Omental fat pad (tissue), 4 donors: ENCODE measurements at places on chromosomes 7 and 10. TPM values are rescaled to one million over a fixed set of nuclear protein-coding genes. Genes with fewer than 3 reads are reported as not detected.

- no peak for DNase-seq
Observed at GRCh38 chr7:77752016-77752415, 46.2 kb downstream of the TMEM60 start.

DNA sequence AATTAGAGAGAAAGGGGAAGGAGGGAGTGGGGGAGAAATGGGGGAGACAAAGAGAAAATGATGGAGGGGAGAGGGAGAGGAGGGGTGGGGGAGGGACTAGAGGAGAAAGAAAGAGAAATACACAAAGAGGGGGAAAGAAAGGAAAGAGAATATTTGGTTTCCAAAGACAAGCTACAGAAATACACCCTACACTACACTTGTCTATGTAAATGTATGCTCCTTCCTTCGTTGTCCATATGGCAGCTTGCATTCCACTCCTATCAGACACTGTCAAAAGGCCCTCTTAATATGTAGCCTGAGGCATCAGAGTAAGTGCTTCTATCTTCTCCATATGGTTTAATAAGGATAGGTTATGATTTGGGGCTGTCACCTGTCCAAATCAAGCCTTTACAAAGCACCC lies 92.8 kb upstream of the FEZF1 start:
- no peak for DNase-seq

LAMB4 gene
- total RNA-seq, result not detected

- DNase-seq, result no peak
Observed at GRCh38 chr10:118409295-118409694, 67.2 kb upstream of the FAM204A start.

DNA sequence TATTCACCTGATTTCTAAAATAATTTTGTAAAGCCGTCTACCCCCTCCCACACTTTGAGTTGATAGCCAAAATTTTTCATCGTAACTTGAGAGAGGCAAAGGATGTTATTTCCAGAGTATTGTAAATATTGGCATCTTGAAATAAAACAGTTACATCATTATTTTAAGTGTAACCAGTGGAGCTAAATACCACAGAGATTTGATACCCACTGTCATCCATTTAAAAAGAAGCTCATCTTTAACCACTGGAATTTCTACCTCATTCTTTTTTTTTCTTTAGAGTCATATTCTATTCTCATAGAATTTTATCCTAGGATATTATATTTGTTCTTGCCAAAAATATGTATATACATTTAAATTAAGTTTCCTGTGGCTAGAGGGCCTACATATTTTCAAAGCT lies 48.6 kb downstream of the CAMK1D start:
- no peak for DNase-seq

DNA sequence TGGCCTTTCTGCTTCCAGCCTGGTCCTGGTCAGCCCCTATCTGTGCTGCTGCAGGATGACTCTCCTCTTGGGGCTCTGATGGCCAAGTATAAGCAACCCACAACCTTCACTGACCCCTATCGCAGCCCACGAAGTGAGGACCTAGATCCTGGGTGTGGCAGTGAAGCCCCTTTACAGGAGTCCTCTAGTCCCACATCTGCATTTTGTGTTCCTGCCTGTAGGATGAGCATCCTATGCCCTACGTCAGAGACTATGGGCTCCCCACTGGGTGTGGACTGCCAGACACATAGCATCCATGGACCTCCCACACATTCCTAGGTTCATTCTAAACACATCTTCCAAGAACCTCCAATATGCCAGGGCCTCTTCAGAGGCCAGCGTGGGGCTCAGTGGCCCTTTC lies 29.0 kb downstream of the ARHGAP22 start:
- no peak for DNase-seq

GRCh38 chr10:70503776-70504175 lies 25.2 kb downstream of the PALD1 start:
- DNase-seq, result no peak

ZP3 gene
- total RNA-seq, result 2.6 TPM

DNA sequence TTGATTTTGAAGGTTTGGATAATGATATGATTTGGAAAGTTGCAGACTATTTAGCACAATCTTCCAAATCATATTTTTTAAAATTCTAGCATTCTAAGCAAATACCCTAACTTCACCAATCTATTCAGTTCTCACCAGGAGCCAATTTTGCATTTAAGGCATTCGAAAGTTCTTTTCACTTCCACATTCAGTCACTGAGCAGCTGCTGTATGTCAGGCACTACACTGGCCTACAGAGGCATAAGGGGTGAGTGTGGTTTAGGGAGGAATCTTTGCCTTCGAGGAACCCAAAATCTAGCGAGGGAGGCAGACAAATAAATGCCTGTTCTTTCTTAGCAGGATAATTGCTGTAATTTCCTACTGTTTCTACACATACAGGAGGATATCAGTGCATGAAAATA lies 10.7 kb upstream of the UCN3 start:
- no peak for DNase-seq

DNA sequence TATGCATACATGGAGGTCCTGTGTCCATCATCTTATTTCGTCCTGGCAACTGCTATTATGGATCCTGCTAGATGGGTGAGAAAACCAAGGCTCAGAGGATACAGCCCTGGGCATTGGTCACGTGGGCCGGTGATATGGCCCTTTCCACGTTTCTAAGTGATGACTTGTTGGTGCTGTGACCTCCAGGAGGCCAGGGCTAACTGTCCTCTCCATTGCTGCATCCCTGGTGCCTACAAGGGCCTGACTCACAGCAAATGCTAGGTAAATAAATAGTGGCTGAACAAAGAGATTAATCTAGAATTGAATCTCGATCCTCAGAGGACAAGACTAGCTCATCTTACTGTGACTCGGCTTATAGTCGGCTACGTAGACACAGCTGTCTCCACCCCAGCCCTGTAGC lies 78.6 kb downstream of the FAM53B start:
- DNase-seq, result no peak

DNA sequence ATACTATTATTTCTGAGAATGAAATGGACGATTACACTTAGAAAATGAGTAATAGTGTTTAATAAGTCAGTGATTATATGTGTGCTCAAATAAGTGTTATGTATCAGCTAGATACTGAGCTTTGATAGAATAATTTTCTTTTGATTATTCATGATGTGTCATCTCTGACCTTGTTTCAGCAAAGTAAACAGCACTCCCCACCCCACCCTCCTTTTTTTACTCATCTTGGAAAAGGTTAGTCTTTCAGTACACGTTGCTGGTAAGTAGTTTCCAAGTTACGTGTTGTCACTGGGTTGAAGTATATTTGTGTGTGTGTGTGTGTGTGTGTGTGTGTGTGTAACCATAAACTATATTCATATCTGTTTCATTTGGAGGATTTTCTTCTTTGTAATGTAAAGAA lies 84.1 kb downstream of the GNAI1 start:
- no peak for DNase-seq

DNA sequence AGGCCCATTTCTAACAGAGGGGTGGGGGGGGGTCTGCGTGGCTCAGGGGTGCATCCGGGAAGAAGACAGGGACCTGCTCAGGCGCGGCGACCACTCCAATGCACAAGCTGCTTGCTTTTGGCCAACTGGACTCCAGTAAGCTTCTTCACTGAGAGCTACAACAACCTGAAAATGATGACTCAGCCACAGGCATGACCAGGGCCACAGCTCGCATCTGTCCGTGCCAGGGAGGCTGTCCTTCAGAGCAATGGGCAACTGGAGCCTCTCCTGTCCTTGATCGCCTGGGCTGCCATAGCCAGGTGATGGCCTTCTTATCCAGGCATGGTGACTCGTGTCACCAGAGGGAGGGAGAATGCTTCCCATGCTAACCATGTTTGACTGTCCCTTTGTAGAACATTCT lies 81.6 kb upstream of the RNF32 start:
- DNase-seq, result no peak

DNA sequence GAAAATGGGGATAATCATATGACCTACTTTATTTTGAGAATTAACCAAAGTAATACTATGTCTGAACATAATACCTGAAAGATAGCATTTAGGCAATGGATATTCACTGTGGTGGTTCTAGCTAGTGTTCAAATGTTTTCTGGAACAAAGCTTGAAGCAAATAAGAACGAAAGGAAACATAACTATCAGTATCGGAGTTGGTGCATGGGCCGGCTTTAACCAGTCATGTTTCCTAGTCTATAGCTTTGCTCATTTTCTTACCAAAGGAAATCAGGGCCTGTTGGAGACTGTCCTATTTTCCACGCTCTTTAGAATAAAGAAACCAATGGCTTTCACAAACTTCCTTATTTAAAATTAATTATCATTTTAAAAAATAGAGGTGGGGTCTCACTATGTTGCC lies 8.9 kb downstream of the IL2RA start:
- DNase-seq, result no peak

PARP12 gene
- 74.6 TPM for total RNA-seq

- no peak for DNase-seq
Observed at GRCh38 chr10:25026463-25026862, 10.1 kb downstream of the THNSL1 start.

VPS41 gene
- total RNA-seq, result 44.9 TPM

FAM25C gene
- not detected for total RNA-seq

- no peak for DNase-seq
Observed at GRCh38 chr10:88908194-88908593, 28.1 kb downstream of the STAMBPL1 start.

GRCh38 chr10:99523251-99523773 lies 9.4 kb upstream of the NKX2-3 start:
- no peak for DNase-seq

BUB3 gene
- 94.9 TPM for total RNA-seq

GRCh38 chr10:79628988-79629954 lies 18.5 kb downstream of the SFTPA1 start:
- DNase-seq, result no peak

DNA sequence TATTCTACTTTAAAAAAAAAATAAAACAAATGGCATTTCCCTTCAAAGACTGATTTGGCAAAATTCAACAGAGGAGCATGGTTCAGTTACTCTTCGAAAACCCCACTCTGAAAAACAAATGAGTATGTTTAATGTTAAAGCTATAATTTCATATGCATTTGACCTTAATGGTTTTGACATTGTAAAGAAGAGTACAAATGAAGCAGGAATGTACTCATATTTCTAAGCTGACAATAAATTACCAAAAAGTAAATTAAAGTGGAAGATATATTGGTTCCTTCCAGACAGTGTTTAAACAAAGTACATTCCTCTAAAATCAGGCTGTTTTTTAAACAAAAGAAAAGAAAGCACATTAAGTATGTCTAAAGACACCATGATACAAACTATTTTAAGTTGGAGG lies 16.4 kb downstream of the RGS10 start:
- DNase-seq, result no peak

MRLN gene
- not detected for total RNA-seq

DNA sequence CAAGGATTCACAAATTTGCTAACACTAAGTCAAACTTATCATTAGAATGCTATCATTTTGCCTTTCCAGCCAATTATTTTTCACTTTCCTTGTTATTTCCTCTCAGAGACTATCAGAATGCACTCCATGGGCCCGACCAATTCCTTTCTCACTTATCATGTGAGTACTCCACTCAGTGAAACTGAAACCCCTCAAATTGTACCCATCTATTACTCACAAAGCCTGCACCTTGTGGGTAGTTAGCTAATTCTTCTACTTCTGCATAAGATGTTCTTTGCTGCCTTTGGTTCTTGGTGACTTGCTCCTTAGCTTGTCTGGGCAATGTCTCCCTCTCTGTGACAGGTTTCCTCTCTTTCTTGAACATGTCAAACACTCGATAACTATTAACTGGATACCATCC lies 35.2 kb upstream of the MBL2 start:
- no peak for DNase-seq
